ENCODE measurements at places on chromosomes 11 and 22. TPM values are rescaled to one million over a fixed set of nuclear protein-coding genes. Genes with fewer than 3 reads are reported as not detected.

GRCh38 chr11:1652442-1652770 is 22.8 kb downstream of the KRTAP5-5 start:
- H3K36me3 ChIP-seq, result no peaks in the 10 kb centered on the region
- H3K27me3 ChIP-seq, result no peaks in the 10 kb centered on the region
- H3K27ac ChIP-seq, result no peak overlapping the region
- H3K4me1 ChIP-seq, result no peaks in the 10 kb centered on the region
- DNase-seq, result no peak

GRCh38 chr11:18567081-18567480 is 21.5 kb downstream of the UEVLD start:
- no peaks in the 10 kb centered on the region for H3K36me3 ChIP-seq
- no peak overlapping the region for H3K27ac ChIP-seq
- no peaks in the 10 kb centered on the region for H3K4me1 ChIP-seq
- H3K4me3 ChIP-seq, result no peak overlapping the region

DNA sequence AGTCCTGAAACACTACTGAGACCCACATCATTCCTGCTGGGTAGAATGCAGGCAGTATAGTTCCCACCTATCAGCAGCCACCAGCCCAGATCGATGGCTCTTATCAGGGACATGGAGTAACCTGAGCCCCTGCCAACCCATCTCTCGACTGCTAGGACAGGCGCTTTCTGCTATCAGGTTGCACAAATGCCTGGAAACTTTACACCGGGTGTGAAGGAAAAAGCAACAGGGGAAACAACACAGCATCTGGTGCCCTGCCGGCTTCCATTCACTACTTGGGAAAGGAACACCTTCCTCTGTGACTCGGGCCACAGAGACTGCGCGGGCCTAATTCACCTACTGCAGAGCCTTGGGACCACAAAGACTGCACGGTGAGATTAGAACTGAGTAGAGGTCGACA is 18.5 kb downstream of the RBFOX2 start:
- DNase-seq, result no peak
- no peaks in the 10 kb centered on the region for H3K27me3 ChIP-seq

DNA sequence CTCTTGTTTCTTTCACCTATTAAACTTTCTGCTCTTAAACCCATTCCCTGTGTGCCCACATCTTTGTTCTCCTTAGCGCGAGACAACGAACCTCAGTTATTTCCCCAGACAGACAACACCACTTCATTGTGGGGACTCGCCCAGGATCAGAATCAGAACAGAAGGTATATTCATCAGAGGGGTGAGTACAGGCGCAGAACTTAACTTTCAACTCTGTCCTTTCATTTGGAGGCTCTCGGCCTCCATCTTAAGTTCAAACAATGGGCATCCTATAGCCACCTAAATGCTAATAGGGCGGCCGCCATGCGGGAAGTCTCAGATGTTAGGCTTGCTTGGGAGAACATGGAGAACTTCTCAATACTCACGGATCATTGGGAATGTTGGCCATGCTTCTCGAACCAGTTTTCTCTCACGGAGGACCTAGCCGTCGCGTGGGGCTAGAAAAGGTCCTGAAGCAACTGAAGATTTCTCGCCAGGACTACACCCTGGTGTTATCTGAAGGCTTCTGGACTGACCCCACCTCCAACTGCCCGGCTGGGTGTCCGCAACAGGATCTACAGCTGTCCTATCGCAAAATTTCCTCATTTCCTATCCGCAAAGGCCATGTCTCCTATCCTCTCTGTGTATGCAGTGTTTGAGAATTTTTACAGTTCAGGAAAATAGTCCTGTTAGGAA is 13.4 kb upstream of the HYLS1 start:
- H3K27me3 ChIP-seq, result no peaks in the 10 kb centered on the region
- no peak overlapping the region for H3K4me3 ChIP-seq

GRCh38 chr11:75424396-75424795 is 8.6 kb downstream of the KLHL35 start:
- no peak for DNase-seq
- H3K4me1 ChIP-seq, result no peaks in the 10 kb centered on the region
- H3K27ac ChIP-seq, result no peak overlapping the region
- no peak overlapping the region for H3K4me3 ChIP-seq
- no peaks in the 10 kb centered on the region for H3K27me3 ChIP-seq

GRCh38 chr22:24420072-24420976 is 7.1 kb upstream of the ADORA2A start:
- no peak overlapping the region for H3K27ac ChIP-seq
- no peaks in the 10 kb centered on the region for H3K27me3 ChIP-seq
- H3K36me3 ChIP-seq, result no peaks in the 10 kb centered on the region

Gene SCGB2A2
- total RNA-seq, result not detected

Gene MS4A12
- total RNA-seq, result not detected

Gene AP5B1
- total RNA-seq, result 13.0 TPM

Gene SIPA1
- 48.2 TPM for total RNA-seq

Gene VPS11
- total RNA-seq, result 34.0 TPM

All from ovary (tissue), 10 donors.